Left hindlimb (tissue), 1 donor: ENCODE measurements at places on chromosomes 16 and 17.

- DNase-seq, result peak; percentile 64
Measured at GRCh38 chr17:82384730-82385481, 13.3 kb downstream of the UTS2R start.

- DNase-seq, result no peak
Measured at GRCh38 chr17:76542566-76542971, 2.7 kb downstream of the PRCD start.

GRCh38 chr17:5913032-5913531, 157.1 kb upstream of the WSCD1 start:
- DNase-seq, result no peak

DNA sequence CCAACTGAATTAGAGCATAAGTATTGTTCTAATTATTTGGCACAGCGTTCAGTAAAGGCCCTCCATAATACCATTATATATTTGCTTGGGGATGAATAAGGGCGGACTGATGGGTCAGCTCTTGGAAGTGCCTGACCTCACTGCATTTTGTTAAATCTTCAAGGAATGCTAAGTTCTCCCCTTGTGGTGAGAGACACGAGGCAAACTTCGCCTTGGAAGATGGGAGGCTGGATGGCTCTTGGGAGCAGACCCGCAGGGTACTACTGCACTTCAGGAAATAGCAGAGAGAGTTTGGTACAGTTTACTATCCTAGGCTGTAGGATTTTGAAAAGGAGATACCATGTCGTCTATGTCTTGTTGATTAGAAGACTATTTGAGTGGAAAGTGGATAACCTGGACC, 87.0 kb upstream of the RPRML start:
- no peak for DNase-seq
